ENCODE measurements at places on chromosomes 7 and 10.
A peak's percentile ranks its signal among the peaks of the same experiment; 100 is the strongest.

DNA sequence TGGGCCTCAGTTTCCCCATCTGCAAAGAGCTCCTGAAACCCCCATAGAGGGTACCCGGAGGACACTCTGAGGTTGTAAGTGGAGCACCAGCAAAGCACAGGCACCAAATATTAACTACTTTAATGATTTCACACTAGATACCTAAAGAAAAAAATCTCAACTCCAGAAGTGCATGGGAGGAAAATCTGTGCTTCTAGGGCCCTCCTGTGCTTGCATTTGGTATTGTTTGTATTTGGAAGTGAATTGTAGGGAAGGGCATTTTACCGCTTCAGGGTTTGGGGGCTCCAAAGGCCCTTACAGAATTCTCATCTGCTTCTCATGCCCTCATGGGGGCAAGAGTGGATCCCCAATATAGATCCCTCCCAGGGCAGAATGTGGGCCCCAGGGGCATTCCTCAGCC is 22.4 kb upstream of the DRGX start:
- DNase-seq: no peak

DNA sequence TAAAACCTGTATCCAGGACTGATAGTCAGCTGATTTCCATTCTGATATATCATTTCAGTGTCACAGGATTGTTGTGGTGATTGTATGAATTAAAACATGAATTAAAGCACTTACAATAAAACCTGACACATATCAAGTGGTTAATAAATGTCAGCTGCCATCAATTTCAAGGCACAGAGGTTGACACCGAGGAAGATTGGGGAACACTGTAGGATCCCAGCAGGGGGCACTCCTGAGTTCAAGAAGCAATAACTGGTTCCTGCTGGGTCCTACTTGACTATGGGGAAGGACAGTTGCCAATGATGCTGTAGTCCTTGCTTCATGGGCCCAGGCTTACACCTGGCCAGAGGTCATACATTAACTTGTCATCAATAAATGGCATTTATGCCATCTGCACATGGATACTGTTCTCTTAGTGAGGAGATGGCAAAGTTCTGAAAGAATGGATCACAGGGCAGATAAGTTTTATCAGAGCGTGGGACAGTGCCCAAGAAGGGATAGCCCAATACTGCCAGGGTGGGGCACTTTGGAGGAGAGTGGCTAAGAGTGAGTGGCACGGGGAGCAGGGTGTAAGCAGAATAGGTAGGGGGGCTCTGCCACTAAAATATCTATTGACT is 24.1 kb downstream of the FZD1 start:
- DNase-seq: peak; percentile 29

DNA sequence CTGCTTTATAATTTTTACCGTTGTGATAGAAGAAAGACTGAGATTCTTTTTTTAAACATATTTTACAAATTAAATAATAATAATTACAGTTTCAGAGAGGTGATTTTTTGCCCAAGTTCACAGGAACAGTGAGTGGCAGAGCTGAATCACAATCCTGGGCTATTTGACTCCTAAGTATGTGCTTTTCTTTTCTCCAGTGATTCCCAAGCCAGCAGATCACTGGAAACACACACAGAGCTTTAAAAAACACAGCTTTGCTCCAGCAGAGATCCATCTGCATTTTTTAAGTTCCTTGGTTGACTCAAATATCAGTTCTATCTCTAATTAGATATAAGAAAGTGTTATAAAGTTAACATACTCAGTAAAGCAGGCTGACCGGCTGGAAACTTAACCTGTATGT is 69.0 kb downstream of the AHR start:
- no peak for DNase-seq

DNA sequence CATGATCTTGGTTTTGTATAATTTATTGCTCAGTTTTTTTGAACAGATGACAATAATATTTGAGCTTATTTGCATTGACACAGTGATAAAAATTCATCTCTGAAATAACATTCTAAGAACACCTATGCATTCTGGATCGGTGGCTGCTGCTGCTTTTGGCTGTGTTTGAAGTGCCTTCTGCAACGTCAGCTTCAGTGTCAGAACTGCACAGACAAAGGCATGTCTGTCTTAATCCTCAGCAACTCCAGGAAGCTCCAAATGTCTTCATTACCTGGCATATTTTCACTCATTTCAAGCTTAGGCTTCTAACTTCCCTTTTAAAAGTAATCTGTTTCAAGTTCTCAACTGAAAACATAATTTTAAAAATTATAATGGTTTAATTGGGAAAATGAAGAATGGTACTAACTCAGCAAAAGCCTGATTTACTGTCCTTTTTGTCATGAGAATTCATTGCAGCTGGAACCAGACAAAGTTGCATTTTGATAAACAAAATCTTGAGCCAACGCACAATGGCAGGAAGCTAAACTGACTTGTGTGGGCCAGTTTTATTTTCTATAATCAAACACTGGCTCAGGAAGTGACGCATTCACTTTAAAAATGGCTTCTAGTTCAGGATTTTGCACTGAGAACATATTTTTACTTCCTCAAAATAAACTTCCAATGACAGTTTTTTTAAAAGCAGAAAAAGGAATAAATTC is 38.7 kb downstream of the NPS start:
- no peak for DNase-seq

GRCh38 chr7:11436316-11436715 is 395.7 kb downstream of the THSD7A start:
- DNase-seq: no peak

GRCh38 chr10:131869344-131869743 is 31.5 kb upstream of the PPP2R2D start:
- DNase-seq: no peak

DNA sequence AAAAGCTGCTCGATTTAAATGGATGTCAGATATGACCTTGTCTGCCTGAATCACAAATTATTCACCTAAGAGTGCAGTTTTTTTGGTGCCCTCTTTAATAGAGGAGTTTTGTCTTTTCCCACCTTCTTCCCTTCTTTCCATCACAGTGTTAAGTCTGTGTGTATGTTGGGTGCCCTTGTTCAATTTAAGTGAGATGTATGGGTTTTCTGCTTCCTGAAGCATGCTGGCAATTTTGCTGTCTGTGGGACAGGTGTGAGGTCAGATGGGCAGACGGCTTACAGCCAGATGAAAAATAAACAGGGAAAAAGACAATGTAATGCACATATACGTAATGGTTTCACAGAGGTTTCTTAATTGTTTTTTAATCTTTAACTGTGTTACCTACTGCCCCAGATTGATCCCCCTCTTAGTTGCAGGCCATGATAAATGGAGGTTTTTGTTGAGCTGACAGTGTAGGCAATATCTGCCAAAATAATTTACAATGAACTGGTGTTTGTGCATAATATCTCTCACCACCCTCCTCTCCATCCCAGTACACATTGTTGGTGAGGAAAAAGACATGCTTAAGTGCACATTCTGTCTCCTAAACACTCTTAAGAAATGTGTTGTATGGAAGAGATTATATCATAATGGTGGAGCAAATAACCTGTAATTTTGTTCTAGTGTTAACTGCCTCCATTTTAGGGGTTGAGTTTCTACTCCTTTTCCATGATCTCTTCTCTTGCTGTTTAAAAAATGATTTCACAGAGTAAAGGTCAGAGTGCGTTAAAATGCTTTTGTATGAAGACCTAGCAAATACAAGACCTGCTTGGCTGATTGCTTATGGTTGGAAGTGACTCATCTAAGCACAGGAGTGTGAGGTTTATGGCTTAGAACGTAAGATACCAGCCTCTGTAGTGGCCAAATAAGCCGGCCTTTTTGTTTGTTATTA is 123.9 kb downstream of the LRRC4 start:
- no peak for DNase-seq

- no peak for DNase-seq
These were observed 36.6 kb downstream of the RNLS start for GRCh38 chr10:88546497-88546896.

GRCh38 chr10:113960617-113961181 is 83.0 kb upstream of the ADRB1 start:
- no peak for DNase-seq

GRCh38 chr10:33876584-33877400 is 542.3 kb upstream of the NRP1 start:
- DNase-seq: no peak

GRCh38 chr10:80474597-80474910 is 20.4 kb downstream of the TSPAN14 start:
- no peak for DNase-seq

- no peak for DNase-seq
These were observed 322.8 kb downstream of the MAGI2 start for GRCh38 chr7:79130715-79131114.

DNA sequence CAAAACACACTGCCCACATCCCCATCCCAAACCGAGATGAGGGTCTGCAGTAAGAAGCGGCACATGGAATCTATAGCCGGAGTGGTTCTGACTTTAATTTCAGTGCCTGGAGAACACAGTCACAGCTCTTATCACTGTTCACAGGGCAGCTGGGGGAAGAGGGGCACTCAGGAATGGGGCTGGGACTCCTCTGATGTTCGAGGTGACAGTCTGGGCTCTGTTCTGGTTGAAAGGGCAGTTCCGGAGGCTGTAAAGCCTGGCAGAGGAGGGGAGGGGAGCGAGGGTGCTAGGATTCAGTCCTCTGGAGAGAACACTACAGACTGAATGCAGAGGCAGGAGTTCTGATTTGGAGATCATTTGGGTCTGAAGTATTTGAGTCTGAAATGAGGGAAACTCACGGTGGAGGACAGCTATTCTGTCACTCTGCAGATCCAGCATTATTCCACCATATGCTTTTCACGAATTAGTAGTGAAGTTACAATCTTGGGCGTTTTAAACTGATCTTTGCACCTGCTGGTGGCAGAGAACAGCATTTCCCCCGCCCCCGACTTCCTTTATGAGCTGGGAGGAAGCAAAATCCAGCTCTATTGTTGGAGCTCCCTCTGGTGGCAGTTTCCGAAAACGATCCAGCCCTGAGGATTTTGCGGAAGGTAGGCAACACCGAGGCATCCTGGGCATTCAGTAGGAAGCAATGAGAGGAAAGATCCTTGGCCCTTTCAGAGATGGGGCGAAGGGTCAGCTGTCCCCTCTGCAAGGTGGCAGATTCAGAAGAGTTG is 22.7 kb upstream of the KCNK18 start:
- peak; percentile 88 for DNase-seq
